Activated naive CD4-positive, alpha-beta T cell (primary cell): ENCODE measurements at places on chromosomes 11 and 22.

DNA sequence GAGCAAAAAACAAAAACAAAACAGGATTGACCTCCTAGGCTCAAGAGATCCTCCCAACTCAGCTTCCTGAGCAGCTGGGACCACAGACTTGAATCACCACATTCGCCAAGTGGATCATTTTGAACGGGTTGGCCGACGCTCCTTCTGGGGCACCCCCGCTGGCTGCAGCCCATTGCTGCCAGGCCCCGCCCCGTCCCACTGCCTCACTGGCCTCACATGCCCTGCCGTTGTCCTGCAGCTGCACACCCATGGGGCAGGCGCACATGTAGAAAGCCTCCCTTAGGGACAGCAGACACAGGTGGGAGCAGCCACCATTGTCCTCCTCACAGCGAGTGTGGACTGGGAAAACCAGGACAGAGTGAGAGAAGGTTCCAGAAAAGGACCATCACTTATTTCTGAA, 154.5 kb downstream of the CRYBB2 start:
- DNase-seq: no peak

GRCh38 chr11:11010624-11011127, 152.8 kb upstream of the ZBED5 start:
- no peak for DNase-seq

- DNase-seq: no peak
Observed at GRCh38 chr22:50443197-50443596, 31.6 kb downstream of the SBF1 start.

GRCh38 chr11:61761440-61762222, 9.2 kb downstream of the MYRF start:
- DNase-seq: no peak

DNA sequence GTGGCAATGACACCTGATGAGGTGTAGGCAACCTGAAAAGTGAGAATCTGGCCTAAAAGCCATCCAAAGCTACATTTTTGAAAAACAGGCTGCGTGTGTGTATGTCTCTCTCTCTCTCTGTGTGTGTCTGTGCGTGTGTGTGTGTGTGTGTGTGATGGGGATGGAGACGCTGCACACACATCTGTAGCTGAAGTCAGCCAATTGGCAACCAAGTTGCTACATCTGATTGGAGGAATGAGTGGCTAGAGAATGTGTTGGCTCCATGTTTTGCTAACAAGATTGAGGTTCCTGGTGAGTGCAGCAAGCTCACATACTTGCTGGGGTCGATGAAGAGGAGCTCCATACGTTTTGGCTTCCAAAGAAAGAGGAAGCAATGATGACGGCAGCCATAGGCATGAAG, 311.4 kb upstream of the NCAM1 start:
- DNase-seq: no peak

GRCh38 chr11:27313157-27313821, 49.7 kb downstream of the CCDC34 start:
- DNase-seq: no peak

DNA sequence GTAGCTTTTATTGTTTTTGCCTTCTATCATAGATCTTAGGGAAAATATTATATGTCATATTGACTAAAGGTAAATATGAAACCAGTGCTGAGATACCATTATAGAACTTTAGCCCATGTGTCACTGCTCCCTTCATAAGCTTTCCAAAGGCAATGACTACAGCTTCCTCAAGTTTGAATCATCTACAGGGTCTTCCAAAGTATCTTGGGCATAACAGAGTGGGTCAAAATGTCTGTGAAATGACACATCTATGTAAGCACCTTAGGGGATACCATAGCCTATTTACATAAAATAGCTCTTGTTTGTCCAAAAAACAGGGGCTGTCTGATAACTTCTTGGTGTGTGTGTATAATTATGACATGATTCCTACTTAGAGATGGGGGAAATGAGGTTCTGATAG, 52.5 kb downstream of the RELT start:
- DNase-seq: no peak

DNA sequence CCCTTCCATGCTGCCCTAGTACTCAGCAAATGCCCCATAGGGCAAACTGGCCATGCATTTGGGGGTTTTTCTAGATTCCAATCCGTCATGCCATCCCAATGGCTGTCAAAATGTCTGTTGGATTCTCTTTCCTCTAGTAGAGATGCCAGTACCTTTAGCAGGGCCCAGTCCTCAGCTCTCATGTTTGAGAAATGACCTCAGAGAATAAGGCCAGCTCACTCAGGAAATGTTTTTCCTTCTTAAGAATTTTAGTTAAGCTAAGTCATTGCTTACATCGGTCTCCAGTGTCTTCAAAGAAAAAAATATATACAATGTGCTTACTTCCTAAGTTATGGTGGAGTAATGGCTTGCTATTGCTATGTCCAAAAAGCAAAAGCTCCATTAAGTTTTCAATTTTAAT, 14.1 kb upstream of the ALKBH3 start:
- DNase-seq: no peak

DNA sequence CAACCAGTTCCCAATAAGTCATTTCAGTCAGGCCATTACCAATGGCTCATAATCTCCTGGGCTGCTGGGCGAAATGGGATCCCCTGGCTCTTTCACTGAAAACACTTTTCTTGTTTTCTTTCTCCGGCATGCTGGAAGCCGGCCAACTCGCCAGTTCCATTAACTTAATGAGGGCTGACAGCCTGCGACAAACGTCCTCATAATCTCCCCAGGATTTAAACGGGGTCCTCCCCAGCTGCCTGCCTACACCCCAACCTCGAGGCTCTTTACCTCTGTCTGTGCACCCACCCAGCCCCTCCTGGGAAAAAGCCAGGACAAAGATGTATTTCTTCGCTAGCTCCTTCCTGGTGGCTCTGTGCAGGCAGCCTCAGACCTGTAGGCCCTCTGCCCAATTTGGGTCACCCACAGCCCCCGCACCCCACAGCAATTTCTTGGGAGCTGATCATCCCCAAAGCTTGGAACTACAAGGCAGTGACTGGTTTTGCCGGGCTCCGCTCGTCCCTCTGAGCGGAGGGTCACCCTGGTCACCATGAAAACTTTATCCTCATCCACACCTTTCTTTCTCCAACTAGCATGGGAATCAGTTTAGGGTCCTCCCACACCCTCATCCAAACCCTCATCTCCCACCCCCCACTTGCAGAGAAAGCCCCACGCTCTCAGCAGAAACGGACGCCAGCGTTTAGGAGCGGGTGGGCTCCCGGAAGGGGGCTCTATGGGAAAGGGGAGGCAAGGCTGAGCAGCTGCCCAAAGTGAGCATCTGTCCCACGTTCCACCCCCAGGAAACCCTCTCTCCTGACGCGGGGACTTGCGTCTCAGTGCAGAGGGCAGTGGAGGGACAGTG, 51.1 kb upstream of the KCNQ1OT1 start:
- no peak for DNase-seq

GRCh38 chr11:1111545-1112212, 37.0 kb downstream of the MUC2 start:
- DNase-seq: no peak

GRCh38 chr22:48592931-48593330, 1234.7 kb downstream of the BRD1 start:
- no peak for DNase-seq

- no peak for DNase-seq
Observed at GRCh38 chr11:64226507-64227051, 505 bp downstream of the NUDT22 start.
